Progenitor cell of endocrine pancreas (in vitro differentiated cells): ENCODE measurements at places on chromosomes 13 and 19. TPM values are rescaled to one million over a fixed set of nuclear protein-coding genes. Genes with fewer than 3 reads are reported as not detected.

PLPPR2 gene
- 7.9 and 10.1 TPM in 2 replicates for total RNA-seq

ADPRHL1 gene
- 5.2 and 6.8 TPM in 2 replicates for total RNA-seq

GRCh38 chr13:114194853-114195252 is 15.8 kb downstream of the CFAP97D2 start:
- no peak overlapping the region for H3K27ac ChIP-seq
- no peak overlapping the region for H3K4me3 ChIP-seq
- peaks cover 4% of the 10 kb centered on the region for H3K4me1 ChIP-seq
- DNase-seq = no peak
- H3K36me3 ChIP-seq = no peaks in the 10 kb centered on the region

DNA sequence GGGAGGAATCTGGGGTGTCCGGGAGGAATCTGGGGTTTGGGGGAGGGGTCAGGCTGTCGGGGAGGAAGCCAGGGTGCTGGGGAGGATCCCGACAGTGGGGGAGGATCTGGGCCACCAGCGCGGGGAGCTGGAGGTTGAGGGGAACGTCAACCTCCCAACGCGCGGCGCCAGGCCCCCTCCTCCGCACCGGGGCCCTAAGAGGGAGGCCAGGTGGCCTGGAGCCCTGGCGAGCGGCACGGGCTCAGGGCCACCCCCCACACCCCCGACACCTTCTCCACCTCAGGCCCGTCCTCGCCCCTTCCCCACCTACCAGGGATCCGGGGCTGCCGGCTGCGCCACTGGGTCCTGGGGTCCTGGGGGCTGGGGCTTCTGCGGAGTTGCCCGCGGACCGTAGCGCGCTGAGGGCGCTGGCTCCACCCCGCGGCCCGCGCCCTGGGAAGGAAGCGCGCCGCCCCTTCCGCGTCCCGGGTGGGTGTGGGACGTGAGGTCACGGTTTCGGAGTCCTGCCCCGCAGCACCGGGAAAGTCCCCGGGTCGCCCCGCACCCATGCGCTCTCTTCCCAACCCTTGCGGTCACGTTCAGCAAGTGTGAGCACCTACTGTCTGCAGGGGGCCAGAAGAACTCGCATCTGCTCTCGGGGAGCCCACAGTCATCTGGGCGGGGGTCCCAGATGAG is at the start of gene TICAM1:
Gene TICAM1, minus strand, starts transcription at position 409 of the 675 bp plus-strand sequence. CDS start 13,335 bp downstream, outside the sequence.
- no peaks in the 10 kb centered on the region for H3K27me3 ChIP-seq
- peak within 1 kb of the TSS; percentile 64 for H3K27ac ChIP-seq
- no peaks in the 10 kb centered on the region for H3K36me3 ChIP-seq
- no peak for DNase-seq
- peaks cover 6% of the 10 kb centered on the region for H3K4me1 ChIP-seq
- H3K4me3 ChIP-seq = peak within 1 kb of the TSS; percentile 74

GRCh38 chr19:21590867-21591266 is 85.5 kb downstream of the ZNF429 start:
- H3K4me3 ChIP-seq = no peak overlapping the region
- no peaks in the 10 kb centered on the region for H3K27me3 ChIP-seq
- no peak for DNase-seq
- H3K4me1 ChIP-seq = peaks cover 4% of the 10 kb centered on the region

DNA sequence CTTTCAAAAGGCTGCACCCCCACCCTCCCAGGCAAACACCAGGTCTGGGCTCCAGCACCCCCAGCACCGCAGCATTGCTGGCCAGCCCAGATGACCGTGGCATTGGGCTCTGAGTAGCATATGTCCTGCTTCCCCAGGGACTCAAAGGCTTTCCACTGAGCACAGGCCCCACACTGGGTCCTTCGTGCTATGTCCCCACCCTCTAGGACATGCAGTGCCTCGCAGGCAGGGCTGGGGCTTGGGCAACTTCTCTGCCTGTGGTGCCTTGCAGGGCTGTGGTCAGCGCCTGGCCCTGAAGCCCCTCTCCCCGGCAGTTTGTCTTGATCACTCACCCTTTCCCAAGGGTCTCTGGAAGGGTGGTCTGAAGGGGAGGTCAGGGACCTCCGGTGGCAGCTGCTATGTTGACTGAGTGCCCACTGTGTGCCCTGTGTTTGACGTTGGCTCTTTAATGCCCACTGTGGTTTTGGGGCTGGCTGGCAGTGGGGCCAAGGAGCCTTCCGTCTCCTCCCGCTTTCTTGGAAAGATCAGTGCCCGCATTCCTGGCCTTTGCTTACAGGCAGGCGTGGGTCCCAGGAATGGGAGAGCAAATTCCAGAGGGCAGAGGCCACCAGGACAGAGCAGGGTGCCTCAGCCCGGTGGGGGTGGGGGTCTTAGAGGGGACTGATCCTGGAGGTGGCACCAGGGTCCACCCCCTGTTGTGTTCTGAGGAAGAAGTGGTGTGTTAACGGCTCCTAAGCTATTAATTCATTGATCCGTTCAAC is 20.3 kb upstream of the CRTC1 start:
- H3K27me3 ChIP-seq = no peaks in the 10 kb centered on the region
- peaks cover 2% of the 10 kb centered on the region for H3K4me1 ChIP-seq
- peaks cover 1% of the 10 kb centered on the region for H3K36me3 ChIP-seq
- no peak overlapping the region for H3K27ac ChIP-seq
- DNase-seq = no peak

DNA sequence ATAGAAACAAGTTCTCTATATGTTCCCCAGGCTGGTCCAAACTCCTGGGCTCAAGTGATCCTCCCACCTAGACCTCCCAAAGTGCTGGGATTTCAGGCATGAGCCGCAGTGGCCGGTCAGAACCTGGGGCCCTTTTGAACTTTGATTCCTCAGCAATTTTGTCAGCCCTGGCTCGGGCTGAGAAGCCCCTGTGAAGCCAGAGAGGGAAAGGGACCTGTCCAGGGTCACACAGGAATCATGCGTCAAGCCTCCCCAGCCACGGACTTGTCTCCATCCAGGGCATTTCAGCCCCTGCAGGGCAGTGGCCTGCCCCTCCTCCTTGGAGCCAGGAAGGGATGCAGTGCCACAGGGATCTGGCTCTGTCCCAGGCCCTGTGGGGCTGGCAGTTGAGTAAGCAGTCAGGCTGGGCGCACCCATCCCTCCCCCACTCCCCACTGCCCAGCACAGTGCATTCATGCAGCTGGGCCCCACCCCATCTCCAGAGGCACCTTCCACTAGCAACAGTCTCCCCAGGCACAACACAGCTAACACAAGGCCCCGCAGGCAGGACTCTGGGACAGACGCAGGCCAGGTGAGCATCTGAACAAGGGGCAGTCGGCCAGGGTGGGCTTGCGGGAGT is at the start of gene CAPS:
Gene CAPS, plus strand, starts transcription at position 516 of the 619 bp plus-strand sequence. CDS start 153 bp downstream, outside the sequence.
- H3K27me3 ChIP-seq = no peaks in the 10 kb centered on the region
- no peak within 1 kb of the TSS for H3K4me3 ChIP-seq
- H3K36me3 ChIP-seq = peaks cover 10% of the 10 kb centered on the region
- H3K27ac ChIP-seq = peak within 1 kb of the TSS; percentile 64
- no peak for DNase-seq
- peaks cover 19% of the 10 kb centered on the region for H3K4me1 ChIP-seq

CELF5 gene
- 1.6 and 1.7 TPM in 2 replicates for total RNA-seq

GRCh38 chr19:40721936-40722661 is 5.2 kb downstream of the ITPKC start:
- no peak for DNase-seq
- peak overlapping the region; percentile 40 for H3K27ac ChIP-seq
- no peak overlapping the region for H3K4me3 ChIP-seq
- H3K36me3 ChIP-seq = peaks cover 19% of the 10 kb centered on the region

- DNase-seq = no peak
- peaks cover 6% of the 10 kb centered on the region for H3K27me3 ChIP-seq
- no peak overlapping the region for H3K27ac ChIP-seq
- H3K4me3 ChIP-seq = no peak overlapping the region
- no peaks in the 10 kb centered on the region for H3K36me3 ChIP-seq
Observed at GRCh38 chr13:79227418-79227817, 178.6 kb downstream of the RBM26 start.

- no peak overlapping the region for H3K27ac ChIP-seq
- H3K4me1 ChIP-seq = no peaks in the 10 kb centered on the region
- H3K27me3 ChIP-seq = peaks cover 46% of the 10 kb centered on the region
- DNase-seq = no peak
- H3K36me3 ChIP-seq = no peaks in the 10 kb centered on the region
Observed at GRCh38 chr19:32189956-32190706, 155.3 kb upstream of the ZNF507 start.
